DMS79 treated with DMSO at 0.1 percent for 48 hours (cell line): ENCODE measurements at places on chromosomes 1 and 21.

DNA sequence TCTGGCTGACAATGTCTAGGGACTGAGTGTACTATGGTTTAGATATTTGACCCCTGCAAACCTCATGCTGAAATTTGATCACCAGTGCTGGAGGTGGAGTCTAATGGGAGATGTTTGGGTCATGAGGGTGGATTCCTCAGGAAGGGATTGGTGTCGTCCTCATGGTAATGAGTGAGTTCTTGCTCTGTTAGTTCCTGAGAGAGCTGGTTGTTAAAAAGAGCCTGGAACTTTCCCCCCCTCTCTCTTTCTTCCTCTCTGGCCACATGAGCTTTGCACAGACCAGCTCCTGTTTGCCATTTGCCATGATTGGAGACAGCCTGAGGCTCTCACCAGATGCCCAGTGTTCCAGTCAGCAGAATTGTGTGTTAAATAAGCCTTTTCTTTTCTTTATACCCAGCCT is 36.6 kb upstream of the CNIH3 start:
- no peak for DNase-seq

- DNase-seq = no peak
Measured at GRCh38 chr1:82562448-82562847, 761.7 kb downstream of the ADGRL2 start.

DNA sequence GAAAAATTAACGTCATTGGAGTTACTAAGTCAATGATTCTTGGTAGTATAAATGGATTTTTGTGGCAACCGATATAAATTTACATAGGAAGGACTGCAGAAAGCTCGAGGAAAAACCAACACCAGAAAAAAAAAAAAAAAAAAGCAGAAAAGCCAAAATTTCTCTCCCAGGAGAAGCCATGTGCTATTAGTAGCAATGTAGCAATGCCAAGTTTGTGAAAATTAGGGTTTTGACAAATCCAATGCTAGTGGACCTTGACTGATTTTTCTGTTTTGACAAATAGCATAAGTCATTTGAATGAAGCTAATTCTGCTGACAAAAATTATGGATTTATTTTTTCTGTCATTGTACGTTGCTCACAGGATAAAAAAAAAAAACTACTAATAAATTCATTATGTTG is 1561.9 kb downstream of the MRPL39 start:
- DNase-seq = no peak

DNA sequence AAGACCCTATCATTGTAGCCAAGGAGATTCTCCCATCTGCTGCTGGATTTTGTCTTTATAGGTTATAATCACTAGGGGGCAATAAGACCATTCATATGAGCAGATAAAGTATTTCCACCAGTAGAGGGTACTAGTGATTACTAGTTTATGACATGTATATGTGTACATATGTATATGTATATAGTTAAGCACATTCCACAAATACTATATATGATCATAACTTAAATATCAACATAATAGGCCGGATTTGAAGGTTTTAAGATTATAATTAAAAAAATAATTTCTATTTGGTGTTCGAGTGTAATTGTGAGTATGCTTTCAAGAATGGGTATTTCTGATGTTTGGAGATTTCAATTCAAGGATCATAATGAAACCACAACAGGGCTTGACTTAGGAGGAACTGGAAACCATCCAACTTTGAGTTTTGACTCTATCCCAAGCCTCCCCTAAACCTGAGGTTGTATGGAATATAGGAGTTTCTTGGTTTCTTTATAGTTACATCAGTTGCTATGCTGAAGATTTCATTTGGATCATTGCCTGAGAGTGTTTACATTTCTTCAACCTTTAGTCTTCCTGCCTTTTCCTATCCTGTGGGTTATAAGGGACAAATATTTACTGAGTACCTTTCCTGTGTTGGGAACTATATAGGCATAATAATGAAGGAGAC is 16.9 kb downstream of the TCEANC2 start:
- DNase-seq = peak; percentile 60

DNA sequence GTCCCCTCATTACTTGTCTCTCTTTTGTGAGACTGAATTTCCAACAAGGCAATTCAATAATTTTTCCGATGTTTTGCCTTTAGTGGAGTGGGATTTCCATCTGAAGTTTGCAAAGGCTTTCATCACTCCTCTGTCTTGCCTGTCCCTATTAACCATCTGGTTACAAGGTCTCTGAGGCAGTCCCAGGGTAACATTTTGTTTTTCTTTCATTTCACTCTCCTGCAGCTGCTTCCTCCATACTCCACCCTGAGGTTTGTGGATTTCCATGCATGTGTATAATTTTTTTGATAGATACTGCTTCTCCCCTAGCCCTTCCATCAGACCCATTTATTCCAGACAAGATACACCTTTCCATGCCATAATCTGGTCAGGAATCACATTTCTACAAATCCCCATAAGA is 366.8 kb downstream of the PTBP2 start:
- DNase-seq = no peak

DNA sequence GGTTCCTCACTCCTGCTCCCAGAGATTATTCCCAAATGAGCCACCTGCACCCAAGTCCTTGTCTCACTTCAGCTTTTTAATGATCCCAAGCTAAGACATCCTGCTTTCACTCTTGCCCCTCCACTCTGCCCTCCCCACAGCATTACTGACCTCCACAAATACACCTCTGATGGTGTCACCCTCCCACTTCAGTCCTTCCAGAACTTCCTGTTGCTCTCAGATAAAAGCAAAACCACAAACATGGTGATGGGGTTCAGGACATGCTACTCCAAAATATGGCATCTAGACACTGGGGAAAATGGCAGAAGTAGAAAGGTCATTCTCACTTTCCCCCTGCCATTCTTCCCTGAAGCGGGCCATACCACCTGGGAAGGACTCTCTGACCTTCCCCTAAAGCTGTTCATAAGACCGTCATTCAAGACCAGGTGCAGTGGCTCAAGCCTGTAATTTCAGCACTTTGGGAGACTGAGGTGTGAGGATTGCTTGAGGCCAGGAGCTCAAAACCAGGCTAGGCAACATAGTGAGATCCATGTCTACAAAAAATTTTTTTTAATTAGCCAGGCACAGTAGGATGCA is 65.8 kb upstream of the KLHDC7A start:
- no peak for DNase-seq

DNA sequence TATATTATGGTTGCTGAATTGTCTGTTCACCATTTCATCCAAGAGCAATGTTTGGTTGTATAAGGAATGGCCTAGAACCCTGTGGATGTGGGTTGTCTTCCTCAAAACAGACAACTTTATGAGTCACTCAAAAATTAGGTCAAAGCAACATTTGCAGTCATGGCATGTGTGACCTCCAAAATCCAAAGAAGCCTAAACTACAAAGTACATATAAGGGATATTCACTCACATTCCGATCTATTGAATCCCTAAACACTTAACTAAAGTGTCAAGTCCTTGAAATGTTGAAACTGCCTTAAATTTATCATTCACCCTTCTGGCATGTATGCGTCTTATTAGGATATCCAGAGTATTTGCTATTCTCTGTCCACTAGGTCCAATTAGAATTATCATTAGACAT is 491.5 kb downstream of the NUF2 start:
- DNase-seq = no peak

GRCh38 chr1:95003433-95003738 is 69.4 kb downstream of the ALG14 start:
- no peak for DNase-seq

- no peak for DNase-seq
Measured at GRCh38 chr21:20108016-20108415, 890.2 kb upstream of the NCAM2 start.

- DNase-seq = no peak
Measured at GRCh38 chr1:169604781-169605560, 18.7 kb upstream of the F5 start.

- DNase-seq = no peak
Measured at GRCh38 chr21:43916691-43917514, 51.9 kb downstream of the AGPAT3 start.

GRCh38 chr1:162056043-162056442 is 13.4 kb upstream of the NOS1AP start:
- DNase-seq = peak; percentile 57

DNA sequence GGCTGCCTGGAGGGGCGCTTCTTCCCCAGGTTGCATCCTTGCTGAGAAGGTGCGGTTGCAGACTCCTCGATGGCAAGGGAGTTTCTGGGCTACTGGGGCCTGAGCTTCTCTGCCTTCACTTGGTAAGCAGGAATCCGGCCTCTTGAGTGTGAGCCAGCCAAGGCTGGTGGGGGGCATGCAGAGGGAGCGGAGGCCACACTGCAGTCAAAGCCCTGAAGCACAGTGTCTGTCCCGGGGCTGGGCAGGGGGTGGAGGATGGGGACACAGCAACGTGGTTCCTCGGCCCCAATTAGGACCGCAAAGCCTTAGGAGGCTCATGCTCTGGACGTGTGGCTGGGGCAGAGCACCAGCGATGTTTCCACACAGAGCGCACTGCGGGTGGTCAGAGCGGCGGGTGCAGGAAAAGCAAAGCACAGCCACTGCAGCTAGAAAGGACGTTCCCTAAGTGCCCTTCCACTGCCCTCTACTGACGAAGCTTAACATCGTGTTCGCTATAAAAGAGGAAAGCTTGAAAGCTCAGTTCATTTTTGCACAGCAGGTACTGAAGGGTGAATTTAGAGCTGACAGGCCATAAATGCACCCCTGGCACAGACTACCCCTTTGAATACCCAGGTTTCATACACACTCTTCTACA is 60.7 kb upstream of the COG2 start:
- no peak for DNase-seq

DNA sequence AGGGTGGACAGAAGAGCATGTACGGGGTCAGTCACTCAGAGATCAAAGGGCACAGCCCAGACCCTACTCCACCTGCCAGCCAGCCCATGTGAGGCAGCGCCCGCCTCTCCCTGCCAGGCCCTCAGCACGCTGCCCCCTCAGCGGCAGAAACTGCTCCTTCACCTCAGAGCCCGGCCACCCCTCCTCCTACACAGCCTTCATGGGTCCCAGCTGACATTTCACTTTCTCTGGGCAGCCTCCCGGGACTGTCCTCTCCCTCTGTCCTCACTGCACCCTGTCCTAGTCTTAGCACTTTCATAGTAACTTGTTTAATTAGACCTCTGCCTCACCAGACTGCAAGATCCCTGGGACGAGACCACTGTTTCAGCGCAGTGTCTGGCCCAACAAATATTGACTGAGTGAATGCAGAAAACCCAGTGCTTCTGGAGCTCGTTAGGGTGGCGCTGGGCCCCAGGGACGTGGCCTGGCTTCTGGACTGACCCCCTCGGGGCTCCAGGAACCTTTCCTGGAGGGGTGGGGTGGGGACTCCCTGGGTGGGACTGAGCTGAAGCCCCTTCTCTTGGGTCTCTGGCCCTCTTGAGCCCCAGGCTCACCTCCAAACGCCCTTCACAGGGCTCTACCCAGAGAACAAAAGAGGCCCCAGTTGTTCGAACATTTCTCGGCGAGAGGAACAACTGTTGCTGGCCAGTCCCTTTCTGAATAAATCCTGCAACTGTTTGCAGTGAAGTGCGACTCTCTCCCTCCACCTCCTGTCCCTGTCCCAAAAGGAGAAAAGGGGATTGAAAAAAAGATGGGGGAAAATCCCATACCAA is 114.9 kb downstream of the CASZ1 start:
- DNase-seq = no peak

DNA sequence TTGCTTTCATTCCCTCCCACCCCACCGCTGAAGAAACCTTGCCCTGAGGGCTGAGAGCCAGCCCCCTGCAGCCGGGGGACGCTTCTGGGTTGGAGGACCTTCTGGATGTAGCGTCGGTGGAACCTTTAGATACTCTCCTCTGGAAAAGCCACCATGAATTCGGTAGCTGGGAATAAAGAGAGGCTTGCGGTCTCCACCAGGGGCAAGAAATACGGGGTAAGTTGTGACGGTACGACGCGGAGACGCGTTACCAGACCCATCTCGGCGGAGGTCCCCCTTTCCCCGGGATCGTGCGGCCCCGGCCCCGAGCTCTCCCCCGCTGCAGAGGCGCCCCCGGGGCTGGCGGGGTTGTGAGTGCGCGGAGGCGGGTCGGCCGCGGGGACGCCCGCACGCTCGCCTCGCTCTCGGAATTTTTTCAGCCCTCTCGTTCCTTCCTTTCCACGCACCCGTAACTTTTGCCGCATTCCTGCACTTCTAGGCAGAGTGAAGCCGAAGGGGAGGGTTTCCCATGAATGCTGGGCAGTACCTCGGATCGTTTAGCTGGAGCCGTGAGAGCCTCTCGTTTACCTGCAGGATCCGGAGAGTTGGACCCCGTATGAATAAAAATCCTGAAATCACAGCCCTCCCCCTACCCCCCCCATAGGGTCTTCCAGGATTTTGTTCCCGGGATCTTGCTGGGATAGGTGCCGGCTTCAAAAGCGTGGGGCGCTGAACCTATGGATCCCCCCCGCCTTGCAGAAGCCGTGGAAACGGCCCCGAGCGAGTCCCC is 671 bp downstream of the KIF26B start:
- DNase-seq = peak; percentile 58

GRCh38 chr1:203187689-203188264 is 1.3 kb upstream of the CHI3L1 start:
- DNase-seq = no peak

- DNase-seq = no peak
Measured at GRCh38 chr1:230148768-230149469, 81.9 kb downstream of the GALNT2 start.

DNA sequence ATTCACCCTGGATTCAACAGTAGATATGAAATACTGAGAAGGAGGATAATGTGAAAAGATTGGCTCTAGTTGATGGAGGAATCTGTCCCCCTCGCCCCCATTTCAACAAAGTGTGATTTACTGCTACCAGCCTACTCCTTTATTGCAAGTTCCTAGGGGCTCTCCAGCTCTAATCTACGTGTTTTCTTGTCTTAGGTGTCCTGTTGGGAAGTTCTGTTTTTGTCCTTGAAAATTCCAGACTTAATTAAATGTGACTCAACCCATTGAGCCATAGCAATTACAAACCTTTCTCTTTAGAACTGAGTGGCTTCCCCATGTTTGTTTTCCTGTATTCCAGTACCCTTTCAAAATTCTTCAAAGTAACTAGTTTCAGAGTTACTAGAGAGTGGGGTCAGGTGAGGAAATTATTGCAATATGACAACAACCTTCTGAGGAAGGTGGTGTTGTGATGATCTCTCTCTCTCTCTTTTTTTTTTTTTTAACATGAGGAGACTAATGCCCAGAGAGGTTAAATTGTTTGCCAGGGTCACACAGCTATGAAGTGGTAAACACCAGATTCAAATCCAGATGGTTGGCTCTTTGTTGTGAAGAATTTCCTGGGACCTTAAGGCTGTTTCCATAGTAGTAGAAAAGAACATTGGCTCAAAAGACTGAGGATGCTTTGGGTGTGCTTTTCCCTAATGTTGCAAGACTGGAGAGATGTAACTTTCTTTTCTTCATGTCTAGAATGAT is 3.5 kb downstream of the RGL1 start:
- no peak for DNase-seq

GRCh38 chr1:5221451-5221850 is 567.0 kb downstream of the AJAP1 start:
- DNase-seq = no peak
